ENCODE measurements at places on chromosomes 3 and 15.

DNA sequence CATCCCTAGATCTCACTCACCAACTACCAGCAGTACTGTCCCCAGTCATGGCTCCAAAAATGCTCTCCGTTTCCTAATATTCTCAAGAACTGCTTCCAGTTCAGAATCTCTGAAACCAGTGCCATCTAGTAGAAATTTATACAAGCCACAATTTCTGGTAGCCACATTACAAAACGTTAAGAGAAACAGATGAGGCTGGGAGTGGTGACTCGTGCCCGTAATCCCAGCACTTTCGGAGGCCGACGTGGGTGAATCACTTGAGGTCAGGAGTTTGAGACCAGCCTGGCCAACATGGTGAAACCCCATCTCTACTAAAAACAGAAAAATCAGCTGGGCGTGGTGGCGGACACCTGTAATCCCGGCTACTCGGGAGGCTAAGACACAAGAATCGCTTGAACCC, 78.4 kb upstream of the RAD18 start:
- no peaks in the 10 kb centered on the region for H3K36me3 ChIP-seq
- DNase-seq: no peak
- no peaks in the 10 kb centered on the region for H3K27me3 ChIP-seq
- H3K4me1 ChIP-seq: no peaks in the 10 kb centered on the region
- H3K27ac ChIP-seq: no peak overlapping the region

DNA sequence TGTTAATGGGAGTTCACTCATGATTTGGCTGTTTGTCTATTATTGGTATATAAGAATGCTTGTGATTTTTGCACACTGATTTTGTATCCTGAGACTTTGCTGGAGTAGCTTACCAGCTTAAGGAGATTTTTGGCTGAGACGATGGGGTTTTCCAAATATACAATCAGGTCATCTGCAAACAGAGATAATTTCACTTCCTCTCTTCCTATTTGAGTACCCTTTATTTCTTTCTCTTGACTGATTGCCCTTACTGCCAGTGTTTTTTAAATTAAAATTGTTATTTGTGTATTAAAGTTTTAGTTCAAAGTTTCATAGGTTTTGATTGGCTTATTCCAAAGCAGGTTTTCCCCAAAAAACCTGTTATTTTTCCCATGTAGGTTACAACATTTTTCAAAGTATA, 390.5 kb upstream of the RBMS3 start:
- no peak for DNase-seq
- H3K27me3 ChIP-seq: no peaks in the 10 kb centered on the region
- no peak overlapping the region for H3K27ac ChIP-seq
- no peak overlapping the region for H3K4me3 ChIP-seq

GRCh38 chr3:46359733-46360493, 6.0 kb downstream of the CCR2 start:
- no peaks in the 10 kb centered on the region for H3K4me1 ChIP-seq
- no peaks in the 10 kb centered on the region for H3K27me3 ChIP-seq
- H3K36me3 ChIP-seq: no peaks in the 10 kb centered on the region
- peak overlapping the region; percentile 44 for H3K27ac ChIP-seq

- H3K4me3 ChIP-seq: no peak overlapping the region
- no peaks in the 10 kb centered on the region for H3K27me3 ChIP-seq
- no peak for DNase-seq
- H3K36me3 ChIP-seq: no peaks in the 10 kb centered on the region
- no peaks in the 10 kb centered on the region for H3K4me1 ChIP-seq
Observed at GRCh38 chr3:107942244-107942643, 148.6 kb downstream of the CD47 start.

DNA sequence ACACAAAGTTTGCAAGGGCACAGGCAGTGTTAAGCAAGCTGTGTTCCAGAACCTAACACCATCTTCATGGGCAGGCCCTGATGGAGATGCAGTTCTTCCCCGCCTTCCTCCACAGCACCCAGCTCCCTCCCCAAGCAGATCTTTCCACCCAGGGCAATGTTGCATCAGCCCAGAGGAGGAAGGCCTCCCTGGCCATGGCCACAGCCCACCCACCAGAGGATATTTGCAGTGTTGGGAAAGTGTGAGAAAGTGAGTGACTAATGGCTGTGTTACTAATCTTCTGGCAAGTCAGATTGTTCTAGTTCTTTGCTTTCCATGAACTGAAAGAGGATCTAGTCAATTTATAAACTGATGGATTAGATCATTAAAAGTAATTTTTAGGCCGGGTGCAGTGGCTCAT, 42.0 kb upstream of the ATP10A start:
- DNase-seq: no peak
- H3K36me3 ChIP-seq: no peaks in the 10 kb centered on the region
- no peaks in the 10 kb centered on the region for H3K4me1 ChIP-seq
- no peaks in the 10 kb centered on the region for H3K27me3 ChIP-seq
- no peak overlapping the region for H3K27ac ChIP-seq

GRCh38 chr15:46996359-46996758, 720.9 kb upstream of the SEMA6D start:
- H3K27ac ChIP-seq: no peak overlapping the region
- DNase-seq: no peak
- H3K4me3 ChIP-seq: no peak overlapping the region
- H3K4me1 ChIP-seq: no peaks in the 10 kb centered on the region

DNA sequence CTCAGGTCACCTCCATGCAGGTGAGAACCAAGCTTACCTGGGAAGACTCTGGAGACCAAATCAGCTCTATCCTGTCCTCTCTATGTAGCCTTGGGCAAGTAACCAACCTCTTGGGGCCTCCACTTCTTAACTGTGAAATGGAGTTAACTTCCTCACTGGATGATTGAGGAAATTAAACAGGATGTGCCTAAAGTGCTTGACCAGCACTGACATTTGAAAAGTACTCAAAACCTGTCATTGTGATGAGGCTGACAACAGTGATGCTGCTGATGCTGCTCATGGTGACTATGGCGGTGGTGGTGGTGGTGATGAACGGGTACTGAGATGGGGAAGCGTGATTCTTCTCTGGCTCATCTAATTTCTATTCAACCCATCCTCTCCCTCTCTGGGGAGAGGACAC, 22.3 kb downstream of the VIPR1 start:
- no peaks in the 10 kb centered on the region for H3K27me3 ChIP-seq
- no peak overlapping the region for H3K27ac ChIP-seq
- DNase-seq: no peak
- no peaks in the 10 kb centered on the region for H3K4me1 ChIP-seq

DNA sequence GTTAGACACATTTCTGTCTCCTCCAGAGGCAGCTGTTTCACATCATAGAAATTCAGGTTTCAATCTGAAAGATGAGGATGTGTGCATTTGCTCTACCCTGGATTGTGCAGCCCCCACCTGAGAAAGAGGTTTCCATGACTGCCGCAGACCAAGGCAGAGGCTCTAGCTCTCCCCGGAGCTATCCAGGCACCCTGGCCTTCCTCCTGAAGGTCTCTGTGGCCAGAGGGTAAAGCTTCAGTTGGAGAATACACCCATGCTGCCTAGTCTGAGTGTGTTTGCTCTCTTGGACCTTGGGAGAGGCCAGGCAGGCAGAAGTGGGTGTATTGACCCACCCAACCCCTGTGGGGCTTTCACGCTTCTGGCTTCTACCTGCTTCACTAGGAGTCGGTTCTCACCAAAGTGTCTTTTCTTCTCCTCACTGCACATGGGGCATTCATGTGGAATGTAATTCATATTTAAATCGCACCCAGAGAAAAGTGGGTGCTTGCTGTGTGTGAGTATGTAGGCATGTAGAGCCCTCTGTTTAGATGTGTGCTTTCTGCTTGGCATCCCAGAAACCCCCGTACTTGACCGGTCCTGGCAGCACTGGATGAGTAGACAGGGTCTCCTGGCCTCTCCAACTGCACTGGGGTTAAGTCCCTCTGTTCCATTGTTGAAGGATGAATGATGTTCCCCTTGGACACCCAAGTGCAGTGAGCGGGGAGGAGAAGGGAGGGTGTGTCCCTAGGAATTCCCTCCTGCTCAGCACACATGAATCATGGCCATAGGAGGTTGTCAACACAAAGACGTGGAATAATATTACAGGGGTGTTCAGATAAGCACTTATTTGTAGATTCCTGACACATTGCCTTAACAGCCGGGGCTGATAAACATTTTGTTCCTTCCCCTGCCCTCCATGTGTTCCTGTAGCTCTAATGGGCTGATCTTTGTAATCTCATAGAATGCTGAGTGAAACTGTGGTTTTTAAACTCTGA, 20.3 kb upstream of the RAB6B start:
- no peaks in the 10 kb centered on the region for H3K27me3 ChIP-seq
- H3K36me3 ChIP-seq: no peaks in the 10 kb centered on the region
- H3K27ac ChIP-seq: no peak overlapping the region
- DNase-seq: no peak

- H3K27ac ChIP-seq: peak overlapping the region; percentile 90
- no peaks in the 10 kb centered on the region for H3K36me3 ChIP-seq
- peak; percentile 63 for DNase-seq
- H3K4me3 ChIP-seq: peak overlapping the region; percentile 82
- no peaks in the 10 kb centered on the region for H3K27me3 ChIP-seq
Observed at GRCh38 chr15:41494922-41495735, 1.5 kb downstream of the ITPKA start.

GRCh38 chr15:62739507-62739906, 303.0 kb upstream of the TPM1 start:
- no peaks in the 10 kb centered on the region for H3K4me1 ChIP-seq
- DNase-seq: no peak
- H3K27me3 ChIP-seq: no peaks in the 10 kb centered on the region
- H3K36me3 ChIP-seq: no peaks in the 10 kb centered on the region
- H3K4me3 ChIP-seq: no peak overlapping the region
- no peak overlapping the region for H3K27ac ChIP-seq

- H3K4me3 ChIP-seq: peak overlapping the region; percentile 94
- no peaks in the 10 kb centered on the region for H3K27me3 ChIP-seq
- peak overlapping the region; percentile 98 for H3K27ac ChIP-seq
- H3K36me3 ChIP-seq: peaks cover 4% of the 10 kb centered on the region
Observed at GRCh38 chr3:150761831-150762661, 923 bp downstream of the SIAH2 start.

DNA sequence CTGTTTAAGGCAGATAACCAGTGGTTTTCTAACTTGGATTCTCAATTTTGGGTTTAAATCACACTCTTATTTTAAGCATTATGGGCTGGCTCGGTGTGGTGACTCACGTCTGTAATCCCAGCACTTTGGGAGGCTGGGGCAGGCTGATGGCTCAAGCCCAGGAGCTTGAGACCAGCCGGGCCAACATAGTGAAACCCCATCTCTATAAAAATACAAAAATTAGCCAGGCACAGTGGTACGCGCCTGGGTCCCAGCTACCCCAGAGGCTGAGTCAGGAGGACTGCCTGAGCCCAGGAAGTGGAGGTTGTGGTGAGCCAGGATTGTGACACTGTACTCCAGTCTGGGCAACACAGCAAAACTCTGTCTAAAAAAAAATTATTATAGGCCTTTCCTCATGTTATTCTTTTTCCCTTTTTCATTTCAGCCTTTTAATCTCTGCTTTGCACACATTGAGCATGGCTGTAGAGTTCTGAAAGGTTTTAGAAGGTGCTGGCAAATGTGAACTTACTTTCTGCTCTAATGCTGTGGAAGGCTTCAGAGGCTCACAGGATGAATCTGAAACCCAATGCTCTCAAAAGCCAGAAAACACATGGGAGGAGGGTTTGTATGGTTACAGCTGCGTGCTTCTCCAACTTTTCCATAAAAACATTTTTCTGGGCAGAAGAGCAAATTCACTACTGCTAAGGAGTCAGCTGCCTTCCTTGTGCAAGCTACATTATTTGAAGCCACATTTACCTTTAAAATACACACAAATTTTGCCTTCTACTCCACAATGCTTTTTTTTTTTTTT, 32.5 kb downstream of the CHAC1 start:
- no peak overlapping the region for H3K4me3 ChIP-seq
- no peaks in the 10 kb centered on the region for H3K27me3 ChIP-seq
- no peak for DNase-seq
- H3K36me3 ChIP-seq: no peaks in the 10 kb centered on the region

GRCh38 chr3:106908181-106908938, 468.9 kb upstream of the CCDC54 start:
- no peak overlapping the region for H3K27ac ChIP-seq
- H3K27me3 ChIP-seq: no peaks in the 10 kb centered on the region
- no peaks in the 10 kb centered on the region for H3K36me3 ChIP-seq
- H3K4me3 ChIP-seq: no peak overlapping the region

- H3K27ac ChIP-seq: no peak overlapping the region
- H3K4me1 ChIP-seq: no peaks in the 10 kb centered on the region
- H3K4me3 ChIP-seq: no peak overlapping the region
- no peaks in the 10 kb centered on the region for H3K36me3 ChIP-seq
- DNase-seq: no peak
- no peaks in the 10 kb centered on the region for H3K27me3 ChIP-seq
Observed at GRCh38 chr15:69511015-69511414, 58.4 kb downstream of the RPLP1 start.

DNA sequence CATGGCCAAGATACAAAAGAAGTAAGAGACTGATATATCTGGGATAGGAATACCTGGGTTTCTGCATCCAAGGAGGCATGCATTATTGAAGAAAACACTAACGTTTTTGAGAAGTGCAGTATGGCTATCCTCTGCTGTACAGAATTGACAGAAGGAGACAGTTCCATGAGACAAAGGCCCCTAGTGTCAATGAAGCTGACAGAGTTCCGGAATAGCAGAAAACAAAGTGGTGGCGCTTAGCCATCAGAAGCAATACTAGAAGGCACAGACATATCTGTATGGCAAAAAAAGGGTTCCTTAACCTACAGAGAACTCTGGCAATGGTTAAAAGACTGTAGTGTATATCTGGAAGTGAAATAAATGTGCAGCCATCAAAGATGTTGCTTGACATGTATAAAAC, 77.8 kb downstream of the VGLL3 start:
- no peaks in the 10 kb centered on the region for H3K4me1 ChIP-seq
- H3K27ac ChIP-seq: no peak overlapping the region
- H3K4me3 ChIP-seq: no peak overlapping the region
- no peaks in the 10 kb centered on the region for H3K36me3 ChIP-seq

DNA sequence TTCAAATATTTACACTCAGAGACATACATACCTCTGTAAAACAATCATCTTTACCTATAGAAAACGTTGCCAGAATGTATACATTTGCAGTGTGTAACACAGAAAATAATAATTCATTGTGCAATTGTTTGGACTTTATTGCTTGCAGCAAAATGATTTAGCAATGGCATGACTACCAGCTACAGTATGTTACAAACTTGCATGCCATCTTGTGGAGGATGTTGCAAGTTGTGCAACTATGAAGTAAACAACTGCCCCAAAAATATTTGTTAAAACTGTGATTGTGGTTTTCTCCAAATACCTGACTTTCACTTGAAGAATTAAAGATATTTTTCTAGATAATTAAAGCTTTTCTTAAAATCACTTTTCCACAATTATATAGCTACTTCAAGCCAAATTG, 27.1 kb upstream of the C3orf49 start:
- H3K27ac ChIP-seq: no peak overlapping the region
- DNase-seq: no peak
- no peak overlapping the region for H3K4me3 ChIP-seq
- H3K27me3 ChIP-seq: no peaks in the 10 kb centered on the region

- no peak overlapping the region for H3K27ac ChIP-seq
- no peaks in the 10 kb centered on the region for H3K36me3 ChIP-seq
- no peaks in the 10 kb centered on the region for H3K4me1 ChIP-seq
- DNase-seq: no peak
- no peak overlapping the region for H3K4me3 ChIP-seq
Observed at GRCh38 chr3:63056932-63057331, 181.7 kb upstream of the CADPS start.
